ENCODE measurements at places on chromosomes 1 and 21.

- no peak for DNase-seq
These were observed 1.0 kb downstream of the GALNT2 start for GRCh38 chr1:230067871-230068620.

GRCh38 chr21:18157406-18157805 is 87.2 kb upstream of the CHODL start:
- no peak for DNase-seq

- DNase-seq, result peak; percentile 65
These were observed 121.8 kb downstream of the GALNT2 start for GRCh38 chr1:230188826-230189225.

DNA sequence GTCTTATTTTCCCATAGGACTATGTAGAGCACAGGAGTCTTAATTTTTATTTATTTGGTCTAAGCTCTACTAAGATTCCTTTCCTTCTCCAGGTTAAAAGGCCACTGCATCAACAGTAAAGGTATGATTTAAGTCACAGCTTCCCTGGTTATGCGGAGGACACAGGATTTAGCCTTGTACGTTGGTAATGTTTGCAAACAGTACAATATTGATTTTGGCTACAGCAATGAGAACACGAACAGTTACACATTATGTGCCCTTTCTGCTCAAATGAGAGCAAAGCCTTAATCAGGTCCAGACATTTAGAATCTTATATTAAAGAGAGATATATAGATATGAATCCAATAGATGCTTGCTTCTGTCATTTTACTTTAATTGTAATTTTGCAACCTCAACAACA is 264.0 kb downstream of the NUF2 start:
- DNase-seq, result no peak

DNA sequence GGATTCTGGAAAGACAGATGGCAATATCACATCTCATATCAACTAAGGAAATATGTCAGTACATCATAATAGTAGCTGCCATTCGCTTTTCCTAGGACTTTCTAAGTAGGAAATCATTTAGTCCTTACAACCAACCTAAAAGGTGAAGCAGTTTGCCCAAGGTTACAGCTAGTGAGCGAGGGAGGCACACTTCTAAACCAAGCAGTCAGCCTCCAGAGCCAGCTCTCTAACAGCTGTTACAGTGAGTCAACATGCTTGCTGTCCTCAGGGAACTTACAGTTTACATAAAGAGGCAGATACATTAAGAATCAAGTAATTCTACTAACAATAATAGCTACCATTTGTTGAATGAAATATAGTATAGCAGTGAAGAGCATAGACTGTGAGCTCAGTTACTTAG is 57.1 kb downstream of the GIPC2 start:
- no peak for DNase-seq

DNA sequence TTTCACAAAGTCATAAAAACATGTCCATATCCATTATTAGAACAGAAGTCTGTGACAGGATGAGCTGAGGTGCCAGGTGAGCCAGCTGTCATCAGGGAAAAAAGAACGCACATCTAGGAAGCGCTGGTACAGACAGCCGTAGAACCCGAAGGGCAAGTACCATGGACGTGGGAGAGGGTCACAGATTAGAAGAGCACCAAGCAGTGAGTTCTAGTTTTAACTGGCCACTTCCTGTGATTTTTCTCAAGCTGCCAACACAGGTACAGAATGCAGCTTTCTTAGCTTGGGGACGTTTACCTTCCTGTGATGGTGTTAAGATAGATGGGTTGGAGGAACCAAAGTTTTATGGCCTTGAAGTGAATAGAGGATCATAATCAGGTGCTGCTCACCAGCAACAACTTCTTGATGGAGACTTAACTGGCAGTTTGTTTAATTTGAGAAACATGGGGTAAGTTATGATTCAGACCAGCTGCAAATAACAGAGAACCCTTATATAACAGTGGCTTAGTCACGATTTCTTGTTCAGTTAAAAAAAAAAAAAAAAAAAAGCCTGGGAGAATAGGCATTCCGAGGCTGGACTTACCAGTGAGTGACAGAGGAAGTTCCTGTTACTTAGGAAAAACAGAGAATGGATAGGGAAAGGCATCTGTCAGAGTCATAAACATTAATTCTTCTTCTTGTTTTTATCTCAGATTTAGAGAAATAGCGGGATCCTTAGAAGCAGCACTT is 30.9 kb downstream of the AGT start:
- DNase-seq, result no peak

- peak; percentile 57 for DNase-seq
These were observed 43.4 kb downstream of the IGSF5 start for GRCh38 chr21:39788383-39788782.

DNA sequence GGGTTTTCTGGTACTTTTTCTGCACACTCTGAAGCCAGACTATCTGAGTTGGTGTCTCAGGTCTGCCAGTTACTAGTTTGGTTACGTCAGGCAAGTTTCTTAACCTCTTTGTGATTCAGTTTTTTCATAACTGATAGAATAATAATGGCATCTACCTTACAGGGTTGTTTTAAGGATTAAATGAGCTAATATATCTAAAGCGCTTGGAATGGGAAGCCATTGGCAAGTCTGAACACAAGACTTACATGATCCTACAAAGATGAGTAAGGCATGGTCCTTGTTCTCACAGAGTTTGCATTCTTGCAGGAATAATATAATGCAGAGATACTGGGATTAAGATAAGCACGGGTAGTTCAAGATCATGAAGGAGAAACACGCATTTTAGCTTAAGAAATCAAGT is 9.2 kb upstream of the DENND2D start:
- DNase-seq, result no peak

DNA sequence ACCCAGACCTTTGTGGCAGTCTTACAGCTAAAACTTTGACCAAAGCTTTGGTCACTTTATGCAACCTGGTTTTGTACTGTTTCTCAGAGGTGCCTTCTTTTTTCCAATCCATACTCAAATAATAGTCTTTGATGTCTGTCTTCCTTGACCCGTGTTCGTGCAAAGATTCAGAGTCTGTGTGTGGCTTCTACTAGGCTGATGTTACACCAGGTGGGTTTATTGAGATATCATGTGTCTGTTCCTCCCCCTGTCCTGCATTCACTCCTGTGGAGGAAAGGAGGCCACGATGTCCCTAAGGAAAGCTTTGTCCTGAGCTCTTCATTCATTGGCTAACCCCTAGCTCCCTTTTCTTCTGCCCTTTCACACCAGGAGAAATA is 15.0 kb upstream of the IKBKE start:
- no peak for DNase-seq

- DNase-seq, result no peak
These were observed 2.6 kb downstream of the CLCA1 start for GRCh38 chr1:86471291-86471690.

GRCh38 chr1:197526736-197527371 is 248.4 kb downstream of the DENND1B start:
- DNase-seq, result no peak

- DNase-seq, result no peak
These were observed 219.0 kb upstream of the POU3F1 start for GRCh38 chr1:38265293-38266196.

GRCh38 chr1:231580874-231581273 is 45.7 kb upstream of the DISC1 start:
- DNase-seq, result no peak

GRCh38 chr1:11944358-11944931 is 9.9 kb downstream of the PLOD1 start:
- peak; percentile 87 for DNase-seq

- DNase-seq, result no peak
These were observed 195.4 kb upstream of the C1orf174 start for GRCh38 chr1:4095433-4095971.

- DNase-seq, result no peak
These were observed 23.6 kb downstream of the LAMC2 start for GRCh38 chr1:183209533-183210158.

GRCh38 chr1:115118086-115118485 is 28.8 kb upstream of the TSPAN2 start:
- no peak for DNase-seq

GRCh38 chr1:217322834-217323233 is 308.1 kb downstream of the GPATCH2 start:
- no peak for DNase-seq

DNA sequence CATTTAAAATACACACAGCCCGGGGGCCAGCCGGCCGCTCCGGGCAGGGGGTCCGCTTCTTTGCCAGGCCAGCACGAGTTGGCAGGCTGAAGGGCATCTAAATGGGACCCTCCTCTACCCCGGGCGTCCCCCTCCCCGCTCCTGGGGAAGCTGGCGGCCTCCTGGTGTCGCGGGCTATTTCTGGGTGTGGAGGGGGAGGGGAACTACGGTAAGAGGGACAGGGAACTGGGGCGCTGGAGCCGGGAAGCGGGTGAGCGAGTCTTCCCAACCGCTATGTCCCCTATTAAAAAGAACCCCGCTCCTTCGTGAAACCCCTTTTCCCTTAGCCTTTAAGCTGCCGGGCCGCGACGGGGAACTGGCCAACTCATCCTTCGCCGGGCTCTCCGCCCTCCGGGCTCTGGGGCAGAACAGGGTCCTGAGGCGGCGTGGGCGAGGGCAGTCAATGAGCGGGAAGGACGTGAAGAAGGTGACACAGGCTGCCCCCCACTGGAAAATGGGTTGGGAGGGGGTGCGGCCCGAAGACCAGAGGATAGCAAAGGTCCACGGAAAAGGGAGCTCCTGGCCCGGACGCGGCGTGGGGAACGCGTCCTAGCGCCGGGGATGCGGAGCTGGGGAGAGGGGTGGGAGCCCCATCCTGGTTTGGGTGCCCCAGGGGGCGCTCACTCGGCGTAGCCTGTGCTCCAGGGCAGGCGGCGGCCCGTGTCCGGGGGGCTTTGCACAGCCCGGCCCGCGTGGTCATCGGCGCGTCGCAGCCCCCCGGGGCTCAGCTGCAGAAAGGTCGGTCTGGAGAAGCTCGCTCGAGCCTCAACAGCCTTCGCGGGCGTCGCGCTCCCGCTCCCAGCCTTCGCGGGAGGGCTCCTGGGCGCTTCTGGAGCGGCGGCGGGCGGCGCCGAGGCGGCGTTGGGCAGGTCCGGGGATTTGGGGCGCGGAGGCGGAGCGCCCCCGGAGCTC is 544 bp downstream of the PPM1J start:
- no peak for DNase-seq
